ENCODE measurements at places on chromosomes 3 and 15.
A peak's percentile ranks its signal among the peaks of the same experiment; 100 is the strongest.

DNA sequence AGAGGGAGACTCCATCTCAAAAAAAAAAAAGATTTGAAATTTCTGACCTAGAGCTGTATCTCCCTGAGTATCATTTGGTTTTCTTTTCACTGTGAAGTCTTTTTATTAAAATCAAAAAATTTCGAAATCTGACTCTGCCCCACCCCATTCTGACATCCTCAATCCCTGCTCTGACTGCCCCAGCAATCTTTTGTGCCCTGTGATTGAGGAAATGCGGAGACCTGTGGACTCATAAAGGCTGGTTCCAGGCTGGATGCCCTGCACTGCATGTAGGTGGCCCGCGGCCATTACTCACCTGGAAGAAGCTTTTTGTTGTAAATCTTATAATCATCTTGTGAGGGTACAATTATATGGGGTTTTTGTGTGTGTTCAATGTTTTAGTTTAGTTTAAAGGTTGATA, 147.3 kb upstream of the SEMA6D start:
- no peak for DNase-seq

GRCh38 chr3:89584398-89584797, 477.0 kb downstream of the EPHA3 start:
- DNase-seq, result no peak

DNA sequence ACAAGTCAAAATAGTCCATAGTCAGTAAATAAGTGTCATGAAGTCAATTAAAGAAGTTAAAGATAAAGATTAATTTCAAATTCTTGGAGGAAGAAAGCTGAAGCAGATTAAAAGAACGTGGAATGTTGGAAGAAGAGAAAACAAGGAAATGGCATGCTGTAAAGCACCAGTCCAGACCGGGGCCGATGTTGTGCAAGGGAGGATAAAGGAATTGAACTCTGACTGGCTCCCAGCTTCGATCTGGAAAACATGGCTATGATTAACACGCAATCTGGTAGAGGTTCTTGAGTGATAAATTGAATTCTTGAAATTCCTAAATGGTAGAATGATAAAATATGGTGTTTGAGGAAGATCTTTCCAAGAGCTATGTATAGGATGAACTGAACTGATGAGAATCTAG, 194.4 kb downstream of the MEIS2 start:
- no peak for DNase-seq

DNA sequence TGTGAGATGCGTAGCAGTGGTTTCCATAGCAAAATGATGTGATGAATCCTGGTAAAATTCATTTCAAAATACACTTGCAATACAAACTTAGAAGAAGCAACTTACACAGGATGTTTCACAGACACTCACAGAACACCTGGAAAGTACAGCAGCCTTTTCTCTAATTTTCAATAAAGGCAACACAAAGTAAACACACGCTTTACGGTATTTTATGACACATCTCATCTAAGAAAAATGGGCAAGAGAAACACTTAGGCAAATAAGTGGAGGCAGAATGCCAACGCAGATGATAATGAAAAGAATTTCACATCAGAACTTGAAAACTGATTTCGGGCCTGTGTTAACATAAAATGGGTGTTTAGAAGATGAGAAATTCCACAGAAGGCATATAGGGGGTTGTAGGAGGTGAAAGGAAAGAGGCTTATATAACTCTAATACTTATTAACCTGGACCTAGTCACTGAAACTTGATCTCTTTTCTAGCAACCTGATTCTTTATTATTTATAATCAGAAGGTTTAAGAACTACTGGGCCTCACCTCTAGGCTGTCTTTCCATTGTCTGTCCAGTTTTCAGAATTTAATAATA, 25.6 kb upstream of the MAP3K13 start:
- DNase-seq, result no peak

GRCh38 chr3:44036850-44037249, 204.8 kb upstream of the TOPAZ1 start:
- DNase-seq, result no peak

GRCh38 chr3:156602424-156602823, 47.5 kb upstream of the SSR3 start:
- no peak for DNase-seq

- no peak for DNase-seq
These were observed 133.8 kb downstream of the GREM1 start for GRCh38 chr15:32851572-32851971.

- DNase-seq, result no peak
These were observed 313.2 kb upstream of the THBS1 start for GRCh38 chr15:39267685-39268084.

GRCh38 chr3:160685144-160685766, 8.3 kb downstream of the ARL14 start:
- DNase-seq, result no peak

GRCh38 chr3:127226457-127226856, 33.5 kb downstream of the PRR23E start:
- no peak for DNase-seq

DNA sequence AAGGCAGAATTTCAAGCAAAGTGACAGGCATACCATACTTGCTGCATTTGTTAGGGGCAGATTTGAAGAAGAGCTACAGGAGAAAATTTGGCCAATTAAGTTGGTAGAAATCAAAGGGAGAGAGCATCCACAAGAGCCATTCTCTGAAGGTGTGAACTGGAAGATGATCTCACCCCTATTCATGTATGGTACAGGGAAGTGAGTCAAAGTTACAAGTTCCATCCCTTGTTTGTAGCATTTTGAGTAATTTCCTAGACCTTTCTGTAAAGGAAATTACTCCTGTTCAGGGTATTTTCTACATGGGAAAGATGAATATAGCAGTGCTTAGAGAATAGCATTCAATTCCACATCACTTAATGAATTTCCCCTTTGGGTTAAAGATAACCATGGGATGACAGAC, 28.4 kb downstream of the TTC14 start:
- no peak for DNase-seq

DNA sequence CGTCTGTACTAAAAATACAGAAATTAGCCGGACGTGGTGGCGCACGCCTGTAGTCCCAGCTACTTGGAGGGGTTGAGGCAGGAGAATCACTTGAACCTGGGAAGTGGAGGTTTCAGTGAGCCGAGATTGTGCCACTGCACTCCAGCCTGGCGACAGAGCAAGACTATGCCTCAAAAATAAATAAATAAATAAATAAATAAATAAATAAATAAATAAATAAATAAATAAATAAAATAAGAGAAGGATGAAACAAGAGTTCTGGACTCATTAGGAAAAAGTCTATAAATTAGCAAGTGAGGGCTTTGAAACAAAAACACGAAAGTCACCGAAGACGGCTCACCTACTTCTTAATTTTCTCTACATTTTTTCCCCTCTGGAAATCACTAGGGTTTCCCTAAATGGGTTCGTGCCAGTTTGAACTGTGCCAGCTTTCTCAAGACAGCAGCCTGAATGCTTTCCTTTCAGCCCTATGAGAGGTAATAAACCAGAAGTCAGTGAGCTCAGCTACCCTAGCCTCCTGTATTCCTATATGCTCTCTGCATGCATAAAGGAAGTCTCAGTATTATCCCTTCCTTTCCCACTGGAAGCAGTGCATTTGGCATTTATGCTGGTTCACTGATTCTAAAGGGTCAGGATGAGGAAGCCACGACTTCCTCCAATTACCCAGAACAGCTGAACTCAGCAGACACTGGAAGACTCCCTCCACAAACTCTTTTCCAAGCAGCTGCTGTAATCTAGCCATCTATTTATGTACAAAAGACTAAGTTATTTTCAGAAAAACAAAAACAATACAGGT, 266.9 kb downstream of the ZBBX start:
- peak; percentile 20 for DNase-seq

DNA sequence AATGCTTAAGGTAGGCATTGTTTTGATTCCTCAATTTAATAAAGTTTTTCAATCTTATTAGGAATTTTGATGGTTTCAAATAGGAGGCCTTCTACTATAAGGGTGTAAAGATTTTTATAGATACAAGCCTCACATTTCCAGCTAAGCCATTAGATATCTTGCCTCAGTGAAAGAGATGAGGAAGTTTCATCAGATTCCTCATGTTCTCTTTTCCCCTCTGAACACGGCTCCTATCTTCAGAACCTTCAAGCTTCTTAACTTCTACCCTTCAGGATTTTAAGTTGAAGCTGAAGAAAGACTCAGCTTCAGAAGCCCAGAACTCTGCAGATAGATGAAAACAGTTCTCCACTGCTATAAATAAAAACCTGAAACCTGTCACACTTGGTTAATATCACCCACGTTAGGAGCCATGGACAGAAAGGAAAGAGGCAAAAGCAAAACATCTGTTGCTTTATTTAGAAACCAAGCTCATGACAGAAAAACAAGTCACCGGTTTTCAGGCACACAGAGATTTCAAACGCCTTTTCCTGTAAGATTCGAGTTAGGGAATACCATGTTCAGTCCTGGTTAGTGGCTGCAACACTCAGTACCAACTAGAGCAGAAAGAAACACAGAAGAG, 82.2 kb upstream of the GOLGA8B start:
- no peak for DNase-seq

GRCh38 chr3:7693976-7694375, 807.6 kb upstream of the LMCD1 start:
- DNase-seq, result no peak

GRCh38 chr15:101625980-101626379, 26.2 kb downstream of the TM2D3 start:
- DNase-seq, result no peak

GRCh38 chr3:101527441-101527840, 14.4 kb upstream of the SENP7 start:
- no peak for DNase-seq

DNA sequence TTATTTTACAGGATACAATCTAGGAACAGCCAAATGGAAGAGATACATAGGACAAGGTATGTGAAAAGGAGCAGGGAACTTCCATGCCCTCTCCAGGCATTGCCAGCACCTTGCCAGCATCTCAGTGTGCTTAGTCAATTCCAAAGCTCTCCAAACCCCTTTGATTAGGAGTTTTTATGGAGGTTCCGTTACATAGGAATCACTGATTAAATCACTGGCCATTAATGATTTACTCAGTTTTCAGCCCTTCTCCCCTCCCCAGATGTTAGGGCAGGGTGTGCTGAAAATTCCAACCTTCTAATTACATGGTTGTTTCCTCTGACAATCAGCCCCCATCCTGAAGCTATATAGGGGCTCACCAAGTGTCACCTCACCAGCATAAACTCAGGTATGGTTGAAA, 11.5 kb downstream of the MYLK start:
- no peak for DNase-seq

GRCh38 chr3:192212979-192213378, 514.4 kb downstream of the FGF12 start:
- no peak for DNase-seq

DNA sequence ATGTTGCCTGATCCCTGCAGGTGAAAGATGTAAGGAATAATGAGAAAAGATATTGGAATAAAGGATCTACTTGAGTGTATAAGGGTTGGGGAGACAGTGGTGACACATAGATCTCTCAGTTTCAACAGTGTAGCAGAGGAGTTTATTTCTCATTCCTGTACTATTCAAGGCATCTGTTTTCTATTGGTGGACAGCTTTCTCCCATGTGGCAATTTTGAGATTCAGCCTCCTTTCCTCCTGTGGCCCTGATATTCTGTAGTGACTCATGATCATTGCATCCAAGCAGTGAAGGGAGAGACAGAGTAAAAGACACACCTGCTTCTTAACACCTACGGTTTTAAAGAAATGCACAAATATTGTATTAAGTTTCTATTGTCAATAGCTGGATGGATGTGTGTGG, 327.6 kb downstream of the GRM7 start:
- DNase-seq, result no peak

- DNase-seq, result no peak
These were observed 42.0 kb downstream of the IFT57 start for GRCh38 chr3:108180194-108180593.

DNA sequence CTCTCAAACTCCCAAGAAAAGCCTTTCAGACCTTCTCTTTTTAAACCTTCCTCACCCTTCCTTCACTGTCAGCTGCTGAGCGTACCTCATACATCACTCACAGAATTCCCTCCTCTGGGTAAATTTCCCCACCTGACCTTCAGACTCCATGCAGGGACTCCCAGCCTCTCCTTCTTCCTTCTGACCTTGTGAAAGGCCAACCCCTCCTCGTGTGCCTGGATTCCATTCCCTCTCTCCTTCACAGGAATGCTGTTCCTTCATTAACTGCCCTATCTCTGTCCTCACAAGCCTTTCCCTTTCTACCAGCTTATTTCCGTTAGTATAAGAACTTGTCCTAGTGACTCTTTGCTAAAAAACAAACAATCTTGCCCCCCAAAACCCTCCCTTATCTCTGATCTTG, 69.7 kb upstream of the MME start:
- DNase-seq, result no peak

DNA sequence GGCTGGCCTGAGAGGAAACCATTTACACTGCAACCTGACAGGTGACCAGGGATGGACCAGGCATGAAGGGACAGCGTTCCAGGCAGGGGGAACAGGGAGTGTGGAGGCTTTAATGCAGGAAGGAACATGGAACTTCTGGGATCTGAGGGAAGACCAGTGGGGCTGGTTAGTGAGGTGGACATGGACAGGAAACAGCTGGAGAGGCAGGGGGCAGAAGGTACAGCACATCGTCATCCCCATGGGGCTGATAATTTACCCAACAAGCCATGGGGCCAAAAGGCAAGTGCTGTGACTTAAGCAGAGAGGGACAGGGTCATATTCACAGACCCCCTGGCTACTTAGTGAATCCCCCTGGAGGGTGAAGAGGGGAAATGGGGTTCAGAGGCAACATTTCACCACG, 77.0 kb upstream of the LARS2 start:
- DNase-seq, result no peak

DNA sequence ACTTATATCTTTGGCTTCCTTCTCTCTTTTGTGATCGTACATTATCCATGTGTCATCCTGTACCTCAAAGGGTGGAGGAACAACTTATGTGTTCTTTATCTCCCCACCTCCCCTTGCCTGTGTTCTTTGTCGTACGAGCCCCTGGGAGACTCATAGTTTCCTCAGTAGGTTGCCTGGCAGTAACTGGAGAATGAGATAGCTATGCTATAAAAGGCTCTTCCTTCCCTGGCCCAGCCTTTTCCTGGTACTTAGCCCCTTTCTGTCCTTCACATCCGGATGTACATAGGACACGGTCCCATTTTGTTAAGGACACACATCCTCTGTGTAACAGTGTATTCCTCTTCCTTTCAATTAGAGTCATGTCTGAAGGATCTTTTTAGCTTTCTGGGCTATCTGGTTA, 32.1 kb downstream of the PLCL2 start:
- DNase-seq, result no peak

GRCh38 chr15:81224232-81224631, 27.6 kb downstream of the IL16 start:
- DNase-seq, result no peak

DNA sequence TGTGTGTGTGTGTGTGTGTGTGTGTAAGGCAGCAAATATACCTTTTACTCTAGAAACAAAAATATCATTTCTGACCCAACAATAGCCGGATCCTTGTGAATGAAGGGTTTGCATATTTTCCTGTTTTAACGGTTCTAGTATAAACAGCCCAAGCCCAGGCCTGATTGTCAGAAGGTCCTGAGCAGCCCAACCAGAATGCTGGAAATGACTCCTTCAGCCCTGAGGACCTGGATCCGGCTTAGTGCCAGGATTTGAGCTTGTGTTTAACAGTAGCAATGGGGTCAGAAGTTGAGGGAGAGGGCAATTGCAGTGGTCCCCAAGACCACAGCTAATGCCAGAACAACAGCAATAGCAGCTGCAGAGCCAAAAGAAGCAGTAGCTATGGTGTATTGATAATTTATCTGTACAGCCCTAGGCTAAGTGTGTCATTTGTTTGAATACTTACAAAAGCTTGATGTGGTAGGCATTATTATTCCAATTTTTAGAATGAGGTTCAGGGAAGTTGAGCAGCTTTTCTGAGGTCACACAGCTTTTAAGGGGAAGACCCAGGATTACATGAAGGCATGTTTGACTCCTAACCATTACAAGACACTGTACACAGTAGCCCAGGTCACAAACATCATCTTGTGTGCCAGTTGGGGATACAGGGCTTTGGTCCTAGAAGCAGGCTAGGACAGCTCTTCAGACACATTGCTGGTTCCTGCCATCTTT, 12.8 kb downstream of the FOXL2 start:
- no peak for DNase-seq

All from neuronal stem cell (in vitro differentiated cells).